Sciatic nerve (tissue), 2 donors: ENCODE measurements at places on chromosomes 3 and 15.

GRCh38 chr3:143216709-143217182 lies 97.2 kb downstream of the CHST2 start:
- DNase-seq: no peak

- no peak for DNase-seq
Measured at GRCh38 chr3:29026959-29027358, 253.9 kb upstream of the RBMS3 start.

DNA sequence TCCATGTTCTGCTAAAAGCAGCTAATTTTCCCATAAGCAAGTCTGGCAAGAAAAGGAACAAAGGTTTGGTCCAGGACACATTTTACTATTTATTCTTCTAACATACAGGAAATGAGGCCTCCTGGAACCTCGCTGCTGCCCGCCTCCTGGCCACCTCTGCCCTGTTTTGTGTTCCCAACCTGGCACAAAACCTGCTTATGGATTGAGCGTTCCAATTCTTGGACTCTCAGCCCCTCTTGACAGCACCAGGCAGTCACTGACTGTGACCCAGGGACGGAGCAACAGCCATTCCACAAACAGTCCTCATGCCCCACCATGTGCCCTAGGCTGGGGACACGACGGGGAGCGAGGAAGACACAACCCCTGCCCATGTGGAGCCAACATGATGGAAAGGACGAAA lies 11.6 kb upstream of the SSUH2 start:
- no peak for DNase-seq

DNA sequence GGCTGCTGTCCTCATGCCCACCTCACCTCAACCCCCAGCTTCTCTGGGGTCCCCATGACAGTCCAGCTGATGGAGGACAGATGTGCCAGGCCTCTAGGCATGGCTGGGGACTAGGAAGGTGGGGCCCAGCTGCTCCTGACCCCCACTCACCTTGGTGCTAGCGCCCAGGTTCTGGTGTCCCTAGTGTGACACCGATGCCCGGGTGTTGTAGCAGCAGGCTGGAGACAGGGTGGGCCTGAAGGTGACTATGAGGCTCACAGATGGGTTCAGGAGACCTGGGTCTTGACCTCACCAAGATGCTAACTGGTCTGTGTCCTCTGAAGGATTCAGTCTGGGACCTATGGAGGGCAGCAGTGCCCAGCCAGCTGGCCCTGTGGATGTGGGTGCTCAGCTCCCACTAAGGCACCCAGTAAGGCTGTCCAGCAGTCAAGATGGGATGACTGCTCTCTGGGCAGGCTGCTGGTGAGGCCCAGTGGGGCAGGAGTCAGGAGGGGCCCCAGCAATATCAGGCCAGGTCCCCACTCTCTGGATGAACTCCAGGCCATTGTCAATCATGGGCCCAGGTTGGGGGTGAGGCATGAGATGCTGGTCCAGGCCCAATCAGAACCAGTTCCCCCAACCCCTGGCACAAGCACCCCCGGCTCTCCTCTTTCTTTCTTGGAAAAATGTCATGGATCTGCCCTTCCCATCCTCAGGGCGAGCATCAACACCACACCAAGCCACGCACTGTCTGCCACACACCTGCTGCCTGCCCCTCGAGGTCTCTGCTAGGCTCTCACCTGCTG lies 33.0 kb downstream of the ALDH1L1 start:
- peak; percentile 35 for DNase-seq

DNA sequence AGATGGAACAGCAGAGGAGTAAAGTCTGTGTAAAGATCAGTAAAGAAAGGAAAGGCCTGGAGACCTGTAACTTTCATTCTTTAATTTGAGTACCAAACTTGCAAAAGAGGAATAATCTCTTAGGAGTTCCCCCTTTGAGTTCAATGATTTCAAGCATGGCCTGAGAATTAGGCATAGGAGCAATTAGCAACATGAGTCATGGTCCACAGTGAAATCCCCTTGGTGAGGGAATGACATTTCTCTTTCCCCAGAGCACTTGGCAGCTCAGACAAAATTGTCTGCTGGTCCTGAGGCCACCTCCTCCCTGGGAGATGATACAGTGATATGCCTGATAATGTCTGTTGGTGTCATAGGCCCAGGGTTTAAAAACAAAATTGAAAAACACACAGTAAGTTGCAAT lies 81.4 kb upstream of the CRBN start:
- no peak for DNase-seq

- no peak for DNase-seq
Measured at GRCh38 chr15:82174471-82175235, 87.9 kb downstream of the EFL1 start.

DNA sequence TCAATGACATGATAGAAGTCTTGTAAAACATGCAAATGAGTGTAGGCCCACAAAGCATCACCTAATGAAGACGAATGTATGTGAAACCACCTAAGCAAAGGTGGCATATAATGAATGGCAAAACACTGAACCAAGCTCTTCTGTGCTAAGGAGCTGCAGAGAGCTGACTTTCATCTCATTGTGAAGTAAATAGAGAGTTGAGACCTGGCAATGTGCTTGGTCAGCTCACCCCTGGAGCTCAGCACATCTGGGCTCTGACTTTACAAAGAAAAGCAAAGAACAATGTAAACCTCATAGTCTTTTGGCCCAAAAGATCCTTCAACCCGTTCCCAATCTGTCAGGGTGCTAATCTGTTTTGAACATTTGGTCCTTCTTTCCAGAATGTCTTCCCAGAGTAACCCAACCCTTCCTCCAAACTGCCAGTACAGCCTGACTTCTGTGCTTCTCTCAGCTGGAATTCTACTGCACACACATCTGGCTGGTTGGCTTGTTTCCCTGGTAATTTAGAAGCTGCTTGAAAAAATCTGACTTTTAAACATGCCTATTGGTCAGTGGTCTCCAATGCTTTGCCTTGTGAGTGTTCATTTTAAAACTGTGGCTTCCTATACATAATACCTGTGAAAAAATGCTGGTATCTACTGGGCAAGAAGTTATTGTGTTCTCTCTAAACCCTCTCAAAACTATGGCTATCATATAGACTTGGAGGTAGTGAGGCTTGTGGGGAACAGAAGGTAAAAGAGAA lies 101.7 kb downstream of the CD200R1L start:
- no peak for DNase-seq

- DNase-seq: no peak
Measured at GRCh38 chr3:158652463-158652862, 8.1 kb downstream of the GFM1 start.

GRCh38 chr15:40911141-40911540 lies 16.9 kb downstream of the VPS18 start:
- DNase-seq: no peak

GRCh38 chr3:141430316-141430715 lies 56.5 kb upstream of the RASA2 start:
- DNase-seq: no peak

DNA sequence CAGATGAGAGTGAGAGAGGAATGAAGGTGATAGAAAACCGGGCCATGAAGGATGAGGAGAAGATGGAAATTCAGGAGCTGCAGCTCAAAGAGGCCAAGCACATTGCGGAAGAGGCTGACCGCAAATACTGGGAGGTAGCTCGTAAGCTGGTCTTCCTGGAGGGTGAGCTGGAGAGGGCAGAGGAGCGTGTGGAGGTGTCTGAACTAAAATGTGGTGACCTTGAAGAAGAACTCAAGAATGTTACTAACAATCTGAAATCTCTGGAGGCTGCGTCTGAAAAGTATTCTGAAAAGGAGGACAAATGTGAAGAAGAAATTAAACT lies 88.9 kb downstream of the EOMES start:
- no peak for DNase-seq

DNA sequence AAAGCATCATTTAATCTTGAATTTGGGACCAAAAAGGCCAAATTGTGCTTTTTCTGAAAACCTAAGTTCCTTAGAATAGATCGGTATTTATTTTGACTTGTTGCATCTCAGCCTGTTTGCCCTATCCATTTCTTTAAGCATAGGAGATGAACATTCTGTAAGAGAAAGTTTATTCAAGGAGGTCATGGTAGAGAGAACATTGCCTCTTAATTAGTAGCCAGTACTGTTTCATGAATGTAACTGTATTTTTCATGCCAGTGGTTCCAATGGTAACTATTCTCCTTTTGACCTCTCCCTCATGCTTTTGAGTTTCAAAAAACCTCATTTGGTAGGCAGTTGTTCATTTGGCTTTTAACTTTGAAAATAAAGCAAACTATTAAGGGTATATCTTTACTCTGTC lies 55.4 kb downstream of the ARMC8 start:
- DNase-seq: no peak

GRCh38 chr3:41630708-41631107 lies 331.2 kb downstream of the ULK4 start:
- no peak for DNase-seq
